ENCODE measurements at places on chromosomes 3 and 15.

GRCh38 chr3:16864610-16865313, 20.0 kb upstream of the PLCL2 start:
- DNase-seq: no peak

- DNase-seq: no peak
Observed at GRCh38 chr3:8996681-8997121, 33.4 kb upstream of the RAD18 start.

DNA sequence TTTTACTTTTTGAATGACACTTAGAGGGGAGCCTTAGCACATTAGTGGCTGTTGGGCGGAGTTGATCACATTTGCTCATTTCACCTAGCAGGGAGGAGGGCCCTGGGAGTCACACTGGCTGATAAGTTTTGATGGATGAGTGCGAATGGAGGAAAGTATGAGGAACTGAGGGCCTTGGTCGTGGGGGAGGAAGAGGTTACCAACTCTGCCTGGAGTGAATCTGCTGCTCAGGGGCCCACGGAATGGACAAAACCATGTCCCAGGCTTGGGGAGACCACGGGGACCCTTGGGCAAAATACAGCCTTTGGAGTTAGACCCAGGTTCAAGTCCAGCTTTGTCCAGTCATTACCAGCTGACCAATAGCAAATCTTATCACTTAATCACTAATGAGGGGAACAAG, 5.1 kb upstream of the FLNB start:
- no peak for DNase-seq

DNA sequence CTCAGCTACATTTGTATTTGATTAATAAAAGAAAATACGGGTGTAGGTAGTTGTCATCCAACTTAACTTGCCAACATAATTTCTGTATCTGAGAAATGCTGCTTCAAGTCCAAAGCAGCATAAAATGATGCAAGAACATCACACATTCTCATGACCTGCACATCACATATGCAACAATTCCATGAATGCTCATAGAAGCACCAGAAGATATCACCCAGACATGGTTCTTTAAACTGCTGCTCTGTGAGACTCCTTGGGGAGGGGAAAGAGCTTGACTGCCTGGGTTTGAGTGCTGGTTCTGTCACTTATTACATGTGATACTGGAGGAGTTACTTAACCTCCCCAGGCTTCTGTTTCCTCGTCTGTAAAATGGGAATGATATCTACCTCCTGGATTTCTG, 39.4 kb downstream of the CHST14 start:
- no peak for DNase-seq

DNA sequence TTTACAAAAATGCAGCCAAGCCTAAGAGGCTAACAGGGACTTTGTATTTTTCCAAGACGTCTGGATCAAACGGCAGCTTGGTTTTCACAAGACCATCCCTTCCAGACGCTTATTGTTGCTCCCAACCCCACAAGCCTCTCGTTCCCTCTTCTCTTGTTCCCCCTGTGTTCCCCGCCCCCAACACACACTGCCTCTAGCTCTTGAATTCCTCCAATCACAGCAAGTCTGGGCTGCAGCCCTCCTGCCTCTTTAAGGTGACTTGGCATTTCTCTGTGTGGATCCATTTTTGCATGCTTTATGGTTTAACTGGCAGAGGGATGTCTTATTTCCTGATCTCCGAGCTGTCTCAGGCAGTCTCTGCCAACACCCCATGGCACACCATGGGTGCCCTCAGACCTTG, 182.2 kb downstream of the ABHD5 start:
- no peak for DNase-seq

GRCh38 chr3:73813291-73813690, 188.6 kb upstream of the PDZRN3 start:
- no peak for DNase-seq

GRCh38 chr3:69970827-69971226, 28.7 kb upstream of the SAMMSON start:
- no peak for DNase-seq

DNA sequence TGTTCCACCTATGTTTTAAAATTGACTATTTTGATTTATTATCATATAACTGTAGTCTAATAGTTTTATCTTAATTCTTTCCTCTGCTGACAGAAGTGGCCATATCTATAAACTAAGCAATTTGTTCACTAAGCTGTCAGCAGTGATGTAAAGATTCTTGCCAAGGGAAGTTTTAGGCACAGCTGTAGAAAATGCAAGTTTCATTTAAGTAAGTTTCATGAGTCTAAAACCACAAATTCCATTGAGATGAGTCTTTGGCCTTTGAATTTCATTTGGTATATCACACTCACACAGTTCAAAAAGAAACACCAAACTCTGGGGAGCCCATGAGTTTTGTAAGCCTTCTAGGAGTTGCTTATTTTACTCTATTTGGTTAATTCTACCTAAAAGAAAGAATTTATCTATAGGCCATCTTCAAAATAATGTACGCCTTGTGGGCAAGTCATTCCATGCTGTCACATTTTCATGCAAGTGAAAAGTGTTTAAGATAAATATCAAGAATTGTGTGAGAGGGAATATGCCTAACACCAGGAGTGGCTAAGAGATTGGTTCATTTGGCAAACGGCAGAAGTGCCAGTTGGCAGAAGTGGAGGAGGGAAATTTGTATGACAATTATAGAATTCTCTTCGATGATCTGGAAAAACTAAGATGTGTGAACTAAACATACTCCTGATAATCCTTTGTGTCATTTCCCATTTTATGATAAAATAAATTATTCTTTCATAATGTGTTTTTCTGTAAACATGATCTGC, 292.9 kb downstream of the ZIC4 start:
- no peak for DNase-seq

DNA sequence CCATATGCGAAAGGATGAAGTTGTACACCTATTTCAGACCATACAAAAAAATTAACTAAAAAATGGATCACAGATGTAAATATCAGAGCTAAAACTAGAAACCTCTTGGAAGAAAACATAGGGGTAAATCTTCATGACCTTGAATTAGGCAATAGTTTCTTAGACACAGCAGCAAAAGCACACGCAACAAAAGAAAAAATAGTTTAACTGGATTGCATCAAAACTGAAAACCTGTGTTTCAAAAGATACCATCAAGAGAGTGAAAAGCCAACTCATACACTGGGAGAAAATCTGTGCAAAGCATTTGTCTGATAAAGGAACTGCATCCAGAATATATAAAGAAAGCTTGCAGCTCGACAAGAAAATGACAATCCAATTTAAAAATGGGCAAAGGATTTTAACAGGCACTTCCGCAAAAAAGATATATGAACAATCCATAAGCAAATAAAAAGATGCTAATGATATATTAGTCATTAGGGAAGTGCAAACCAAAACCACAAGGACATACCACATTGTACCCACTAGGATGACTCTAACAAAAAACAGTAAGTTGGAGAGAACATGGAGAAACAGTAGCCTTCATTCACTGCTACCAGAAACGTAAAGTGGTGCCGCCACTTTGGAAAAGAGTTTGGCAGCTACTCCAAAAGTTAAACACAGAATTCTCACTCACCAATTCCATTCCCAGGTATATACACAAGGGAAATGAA, 263.1 kb downstream of the ADAMTS17 start:
- DNase-seq: no peak

All from stimulated activated CD4-positive, alpha-beta T cell treated with anti-CD3 and anti-CD28 coated beads, Interleukin-1b, Interleukin-23, amount 100 ng/mL, for 1 hour (primary cell).